ENCODE measurements at places on chromosomes 7 and 10.

- no peak for DNase-seq
Measured at GRCh38 chr7:116836048-116836447, 26.3 kb upstream of the CAPZA2 start.

DNA sequence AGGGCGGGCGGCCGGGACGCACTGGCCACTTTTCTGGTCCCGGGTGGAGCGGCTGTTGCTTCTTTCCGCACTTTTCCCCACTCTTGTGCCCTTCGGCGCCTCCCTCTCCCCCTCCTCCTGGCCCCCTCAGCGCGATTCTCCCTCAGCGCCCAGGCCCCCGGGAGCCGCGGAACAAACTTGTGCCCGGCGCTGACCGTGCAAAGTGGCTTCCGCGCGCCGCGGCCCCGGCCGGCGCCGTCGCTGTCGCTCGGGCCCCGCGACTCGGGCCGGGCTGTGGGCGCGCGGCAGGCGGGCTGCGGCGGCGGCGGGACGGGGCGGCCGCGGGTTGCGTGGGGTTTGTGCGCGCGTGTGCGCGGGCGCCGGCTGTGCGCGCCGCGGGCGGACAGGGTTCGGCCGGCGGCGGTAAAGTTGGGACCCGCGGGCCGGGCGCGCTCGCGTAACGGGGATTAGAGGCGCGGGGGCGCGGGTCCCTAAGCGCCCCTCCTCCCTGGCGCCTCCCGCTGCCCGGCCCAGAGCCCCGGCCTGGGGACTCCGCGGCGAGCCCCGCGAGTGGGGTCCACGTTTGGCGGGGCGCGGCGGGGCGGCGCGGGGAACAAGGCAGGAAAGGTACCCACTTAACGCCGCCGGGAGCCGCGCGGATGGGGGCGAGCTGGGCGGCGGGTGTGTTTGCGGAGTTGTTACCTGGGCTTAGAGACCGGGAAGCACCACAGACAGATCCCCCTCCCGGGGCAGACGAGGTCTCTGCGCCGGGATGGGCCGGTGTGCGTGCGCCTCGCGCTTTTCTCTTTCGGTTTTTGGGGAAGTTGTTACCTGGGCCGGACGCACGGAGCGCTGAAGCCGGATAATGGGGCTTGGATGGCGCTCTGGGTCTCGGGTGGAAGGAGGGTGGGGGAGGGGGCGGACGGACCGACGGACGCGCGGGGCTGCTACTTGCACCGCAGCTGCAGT lies 860 bp downstream of the ZEB1 start:
- DNase-seq = peak; percentile 66

GRCh38 chr7:47847207-47847606 lies 101.1 kb downstream of the PKD1L1 start:
- DNase-seq = no peak

DNA sequence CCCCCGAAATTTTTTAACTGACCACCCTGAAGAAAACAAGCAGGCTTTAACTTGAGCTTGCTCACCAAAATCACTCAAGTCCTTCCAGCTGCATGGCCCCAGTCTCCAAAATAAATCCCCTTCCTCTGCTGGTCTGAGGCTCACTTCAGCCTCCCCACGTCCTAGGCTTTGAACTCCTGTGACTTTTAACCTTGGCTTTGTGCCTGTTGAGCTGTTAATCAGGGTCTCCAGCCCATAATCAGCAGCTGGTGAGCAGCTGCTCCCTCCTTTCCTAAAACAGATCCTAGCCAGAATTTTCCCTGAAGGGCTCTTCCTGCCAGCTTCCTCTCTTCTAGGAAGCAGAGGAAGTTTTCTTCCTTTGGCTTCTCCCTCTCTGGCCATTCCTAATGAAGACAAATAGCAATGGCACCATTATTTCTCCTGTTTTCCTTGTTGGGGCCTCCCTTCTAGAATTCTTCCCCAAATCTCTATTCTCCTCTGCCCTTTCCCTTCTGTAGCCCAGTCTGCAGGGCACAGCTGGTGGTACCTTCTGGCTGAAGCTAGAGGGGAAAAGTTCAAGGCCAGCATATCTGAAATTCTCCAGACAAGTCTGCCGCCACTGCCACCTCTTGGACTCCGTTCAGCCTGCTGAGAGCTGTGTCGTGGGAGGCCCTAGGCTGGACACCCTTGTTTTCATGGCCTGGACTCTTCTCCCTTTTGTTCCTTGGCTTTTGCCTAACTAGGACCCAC lies 152.1 kb downstream of the NOC3L start:
- no peak for DNase-seq

DNA sequence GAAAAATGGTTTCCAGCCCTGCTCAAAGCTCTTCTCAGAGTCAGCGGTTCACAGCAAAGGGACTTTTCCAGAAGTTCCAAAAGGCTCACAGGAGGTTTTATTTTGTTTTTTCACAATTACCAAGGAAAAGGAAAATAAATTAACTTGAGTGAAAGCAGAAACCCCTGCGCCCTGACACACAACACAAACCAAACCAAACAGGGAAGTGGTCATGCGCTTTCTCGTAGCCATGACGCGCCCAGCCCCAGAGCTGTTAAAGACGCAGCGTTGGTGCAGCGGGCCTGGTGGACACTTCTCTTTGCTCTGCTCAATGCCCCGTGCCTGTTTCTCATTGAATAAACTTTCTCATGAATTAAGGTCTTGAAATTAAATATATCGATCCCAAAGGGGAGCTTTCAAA lies 134.4 kb upstream of the LYZL2 start:
- DNase-seq = no peak

DNA sequence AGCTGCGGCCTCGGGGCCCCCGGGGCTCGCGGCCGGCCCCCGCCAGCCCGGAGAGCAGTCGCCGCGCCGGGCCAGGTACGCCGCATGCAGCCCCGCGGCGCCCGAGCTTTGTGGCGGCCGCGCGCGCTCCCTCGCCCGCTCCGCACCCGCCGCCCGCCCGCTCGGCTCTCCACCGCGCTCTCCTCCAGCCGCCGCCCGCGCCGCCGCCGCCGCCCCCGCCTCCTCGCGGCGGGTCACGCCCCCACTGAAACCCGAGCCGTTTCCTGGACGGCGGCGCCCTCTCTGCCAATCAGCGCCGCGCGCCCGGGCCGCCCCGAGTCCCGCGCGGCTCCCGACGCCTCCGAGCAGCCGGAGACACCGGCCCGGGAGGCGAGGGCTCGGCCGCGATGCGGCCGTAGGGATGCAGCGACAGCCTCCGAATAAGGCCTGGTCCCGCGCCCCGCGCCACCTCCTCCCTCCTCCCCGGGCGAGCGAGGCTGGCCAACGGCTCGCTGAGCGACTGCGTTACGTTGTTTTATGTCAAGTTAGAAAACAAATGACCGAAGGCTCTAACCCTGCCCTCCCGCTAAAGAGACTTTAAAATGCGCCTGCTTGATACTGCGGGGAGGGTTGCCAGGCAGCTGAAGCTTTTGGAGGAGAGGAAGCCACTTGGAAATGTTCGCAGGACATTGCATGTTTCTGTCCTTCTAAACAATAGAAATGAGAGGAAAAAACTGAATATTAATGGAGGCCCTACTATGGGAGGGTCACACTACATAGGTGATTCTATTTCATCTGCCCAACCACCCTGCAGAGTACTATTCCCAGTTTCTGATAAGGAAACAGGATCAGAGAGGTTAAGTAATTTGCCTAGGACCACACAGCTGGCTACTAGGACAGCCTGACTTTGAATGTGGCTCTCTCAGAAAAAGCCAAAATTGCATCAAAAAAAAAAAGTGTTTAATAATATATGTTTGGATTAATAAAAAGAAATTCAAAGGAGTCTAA lies at the start of gene FGFR2:
TSS of gene FGFR2 (minus strand) at position 182 of the 987 bp plus-strand sequence. CDS start 4,627 bp downstream, outside the sequence.
- DNase-seq = peak; percentile 98

- no peak for DNase-seq
Measured at GRCh38 chr7:96152706-96153105, 169.2 kb downstream of the SLC25A13 start.

- no peak for DNase-seq
Measured at GRCh38 chr10:100104300-100104699, 22.6 kb upstream of the CPN1 start.

- DNase-seq = no peak
Measured at GRCh38 chr10:34031400-34031799, 696.9 kb upstream of the NRP1 start.

DNA sequence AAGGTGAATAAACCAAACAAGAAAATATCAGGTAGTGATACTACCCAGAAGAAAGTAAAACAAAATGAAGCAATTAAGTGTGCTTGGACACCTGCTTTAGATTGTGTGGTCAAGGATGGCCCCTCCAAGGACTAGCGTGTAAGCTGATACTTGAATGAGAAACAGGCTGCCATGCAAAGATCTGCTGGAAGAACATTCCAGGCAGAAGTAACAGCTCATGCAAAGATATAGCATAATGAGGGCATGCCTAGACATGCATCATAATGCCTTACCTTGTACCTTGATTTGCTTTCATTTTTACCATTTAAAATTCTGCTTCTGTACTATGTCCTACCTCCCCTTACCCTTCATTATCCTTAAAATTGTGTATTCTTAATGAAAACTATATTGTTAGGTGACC lies 74.8 kb upstream of the HDAC9 start:
- no peak for DNase-seq

GRCh38 chr10:86969421-86970041 lies 1.2 kb downstream of the ADIRF start:
- DNase-seq = no peak

DNA sequence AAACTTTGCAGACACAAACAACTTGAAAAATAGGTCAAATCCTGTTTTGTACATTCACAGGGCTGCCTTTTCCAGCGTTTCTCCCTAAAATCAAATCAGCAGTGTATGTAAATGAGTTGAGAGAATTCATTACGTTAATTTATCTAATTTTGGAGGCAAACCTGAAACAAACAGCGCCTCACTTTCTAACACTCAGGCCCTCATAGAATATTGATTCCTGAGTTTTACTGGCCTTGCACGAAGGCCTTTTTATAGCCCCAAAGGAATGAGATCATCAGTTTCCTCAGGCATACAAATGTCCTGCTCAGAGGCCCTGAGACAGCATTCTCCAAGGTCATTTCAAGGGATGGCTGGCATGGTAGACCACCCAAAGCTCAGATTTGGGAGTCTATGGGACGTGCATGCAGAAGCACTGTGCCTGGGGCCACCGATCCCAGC lies 131.7 kb upstream of the CHST15 start:
- no peak for DNase-seq

DNA sequence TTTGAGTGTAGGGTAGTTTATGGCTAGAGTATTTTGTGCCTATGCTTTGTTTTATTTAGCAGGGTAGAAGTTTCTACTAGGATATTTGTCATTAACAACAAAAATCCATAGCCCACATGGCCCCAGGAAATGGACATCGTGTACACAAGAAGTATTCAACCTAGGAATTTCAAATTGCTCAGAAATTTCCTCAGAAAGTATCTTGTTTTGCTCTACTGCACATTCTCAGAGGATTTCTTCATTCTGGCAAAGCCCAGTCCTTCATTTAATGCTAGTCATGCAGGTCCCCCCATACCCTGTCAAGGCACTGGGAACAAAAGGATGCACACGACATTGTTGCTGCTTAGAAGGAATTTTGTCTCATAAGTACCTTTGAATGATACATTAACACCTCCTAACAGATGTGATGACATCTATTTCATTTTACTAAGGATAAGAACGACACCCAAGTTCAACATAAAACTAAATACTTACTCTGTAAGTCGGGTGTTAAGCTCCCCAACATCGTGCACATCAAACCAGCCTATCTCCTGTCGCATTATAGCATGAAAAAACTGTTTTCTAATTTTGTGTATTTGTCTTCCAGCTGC lies 34.3 kb downstream of the ABCB1 start:
- no peak for DNase-seq

- no peak for DNase-seq
Measured at GRCh38 chr7:26375726-26376174, 84.1 kb downstream of the SNX10 start.

GRCh38 chr10:100744987-100745881 lies at the start of gene PAX2:
Gene PAX2 (plus strand): TSS chr10:100745582. CDS start chr10:100746261, 679 bp downstream.
- peak; percentile 69 for DNase-seq

- no peak for DNase-seq
Measured at GRCh38 chr7:36190447-36191291, 37.6 kb downstream of the EEPD1 start.

GRCh38 chr7:102426268-102427018 lies 6.9 kb upstream of the ORAI2 start:
- DNase-seq = no peak

GRCh38 chr10:131854579-131855335 lies 46.1 kb upstream of the PPP2R2D start:
- DNase-seq = peak; percentile 30

DNA sequence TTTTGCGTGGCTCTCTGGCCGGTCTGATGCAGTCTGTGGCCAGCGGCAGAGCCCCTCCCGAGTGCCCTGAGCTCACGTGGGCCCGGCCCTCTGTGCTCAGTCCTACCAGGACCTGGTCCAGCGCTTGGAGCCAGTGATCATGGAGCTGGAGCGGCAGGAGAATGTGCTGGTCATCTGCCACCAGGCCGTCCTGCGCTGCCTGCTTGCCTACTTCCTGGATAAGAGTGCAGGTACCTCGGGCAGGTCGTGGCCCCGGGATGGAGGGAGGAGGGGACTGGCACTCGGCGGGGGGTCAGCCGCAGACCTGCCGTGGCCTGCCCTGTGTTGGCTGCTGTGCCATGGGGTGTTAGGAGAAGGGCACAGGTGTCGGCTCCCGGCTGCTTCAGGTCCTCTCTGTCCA lies 20.0 kb downstream of the PFKFB3 start:
- no peak for DNase-seq

GRCh38 chr7:113083132-113083815 lies 3.4 kb downstream of the GPR85 start:
- DNase-seq = no peak

- no peak for DNase-seq
Measured at GRCh38 chr7:79353720-79354468, 99.6 kb downstream of the MAGI2 start.

DNA sequence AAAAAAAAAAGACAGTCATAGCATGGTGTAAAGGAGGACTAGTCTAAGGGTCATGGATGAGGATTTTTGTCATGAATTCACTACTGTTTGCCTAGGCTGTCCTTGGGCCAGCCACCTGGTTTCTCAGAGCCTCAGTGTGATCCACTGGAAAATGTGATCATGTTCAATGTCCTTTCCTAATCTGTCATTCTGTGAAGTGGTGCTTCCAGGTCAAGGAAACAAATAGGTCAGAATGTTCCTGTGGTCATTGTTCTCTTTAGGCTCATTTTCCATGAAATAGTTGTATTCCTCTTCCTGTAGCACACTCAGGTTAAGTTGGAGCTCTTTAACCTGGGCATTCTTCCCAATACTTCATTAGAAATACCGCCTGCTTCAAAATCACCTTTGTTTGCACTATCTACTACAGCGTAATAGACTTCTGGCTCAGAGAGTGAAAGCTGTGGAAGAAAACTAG lies 16.5 kb downstream of the CD36 start:
- no peak for DNase-seq

DNA sequence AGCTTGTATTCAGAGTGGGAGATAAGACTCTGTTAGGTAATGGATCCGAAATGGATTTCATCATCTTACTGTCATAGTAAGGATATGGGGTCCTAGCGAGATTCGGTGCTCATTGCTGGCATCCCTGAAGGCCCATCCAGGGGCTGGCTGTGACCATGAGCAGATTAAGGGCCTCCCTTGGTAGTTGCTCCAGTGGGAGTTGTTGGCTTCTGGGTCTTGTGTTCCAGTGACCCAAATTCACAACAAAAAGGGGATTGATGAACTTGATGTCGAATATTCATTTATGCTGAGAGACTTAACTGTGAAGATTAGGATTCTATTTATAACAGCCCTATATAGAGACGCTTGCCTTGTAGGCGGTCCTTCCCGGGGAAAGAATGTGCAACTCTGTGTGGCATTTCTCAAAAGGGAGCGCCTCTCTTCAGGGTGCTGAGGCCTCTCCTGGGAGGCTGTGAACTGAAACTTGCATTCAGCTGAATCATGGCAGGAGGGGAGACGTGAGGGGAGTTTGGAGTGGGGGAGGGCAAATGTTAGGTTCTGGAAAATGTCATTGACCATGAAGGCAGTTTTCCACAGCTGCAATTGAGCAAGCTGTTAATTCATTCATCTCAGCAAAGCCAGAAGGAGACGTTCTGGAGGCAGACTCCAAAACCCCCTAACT lies 233.1 kb upstream of the FZD8 start:
- no peak for DNase-seq
